ENCODE measurements at places on chromosomes 3 and 15.
A peak's percentile ranks its signal among the peaks of the same experiment; 100 is the strongest.

- DNase-seq, result peak; percentile 22
These were observed 270.8 kb downstream of the UACA start for GRCh38 chr15:70492240-70493177.

- DNase-seq, result peak; percentile 76
These were observed 54.5 kb downstream of the ST3GAL6 start for GRCh38 chr3:98817547-98818041.

DNA sequence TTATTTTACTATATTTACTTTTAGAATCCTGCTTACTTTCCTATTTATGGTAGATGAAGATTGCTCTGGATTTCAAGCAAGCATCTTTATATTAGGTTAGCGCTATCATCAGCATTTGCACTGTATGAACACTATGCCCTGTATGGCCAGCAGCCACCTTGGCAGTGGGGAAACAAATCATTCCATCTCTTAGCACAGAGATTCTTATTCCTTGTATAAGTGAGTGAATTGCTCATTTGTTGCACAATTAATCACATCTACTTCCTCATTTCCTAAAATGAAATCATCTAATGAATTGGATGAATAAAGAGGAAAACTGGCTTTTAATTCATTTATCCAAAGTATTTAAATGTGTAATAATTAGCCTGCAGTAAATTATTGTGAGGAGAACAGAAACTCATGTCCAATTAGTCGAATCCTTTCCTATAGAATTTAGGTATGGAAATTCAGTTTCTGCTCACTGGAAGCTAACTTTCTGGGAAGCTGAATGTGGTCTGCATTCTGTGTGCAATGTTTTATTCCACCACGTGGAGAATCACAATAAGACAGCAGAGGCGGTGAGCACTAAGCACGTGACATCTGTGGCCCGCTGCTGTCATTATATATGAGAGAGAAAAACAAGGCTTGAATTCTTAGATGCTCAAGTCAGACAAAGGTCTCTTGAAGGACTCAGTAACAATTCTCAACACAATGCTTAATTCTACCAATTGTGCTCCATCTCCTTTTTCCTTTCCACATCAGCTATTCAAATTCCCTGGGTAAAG, 93.4 kb downstream of the PEX5L start:
- no peak for DNase-seq

DNA sequence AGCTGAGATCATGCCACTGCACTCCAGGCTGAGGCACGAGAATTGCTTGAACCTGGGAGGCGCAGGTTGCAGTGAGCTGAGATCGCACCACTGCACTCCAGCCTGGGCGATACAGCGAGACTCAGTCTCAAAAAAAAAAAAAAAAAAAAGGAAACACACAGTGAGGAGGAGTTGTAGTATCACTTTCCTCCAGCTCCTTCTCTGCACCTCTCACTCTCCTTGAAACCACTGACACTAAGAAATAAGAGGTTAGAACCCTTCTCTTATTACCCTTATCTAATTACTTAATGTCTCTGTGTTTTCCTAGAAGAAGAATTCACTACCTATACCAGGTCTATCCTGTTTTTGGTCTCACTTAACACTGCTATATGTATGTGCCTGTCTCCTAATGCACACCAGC, 31.7 kb downstream of the RAB27A start:
- no peak for DNase-seq

DNA sequence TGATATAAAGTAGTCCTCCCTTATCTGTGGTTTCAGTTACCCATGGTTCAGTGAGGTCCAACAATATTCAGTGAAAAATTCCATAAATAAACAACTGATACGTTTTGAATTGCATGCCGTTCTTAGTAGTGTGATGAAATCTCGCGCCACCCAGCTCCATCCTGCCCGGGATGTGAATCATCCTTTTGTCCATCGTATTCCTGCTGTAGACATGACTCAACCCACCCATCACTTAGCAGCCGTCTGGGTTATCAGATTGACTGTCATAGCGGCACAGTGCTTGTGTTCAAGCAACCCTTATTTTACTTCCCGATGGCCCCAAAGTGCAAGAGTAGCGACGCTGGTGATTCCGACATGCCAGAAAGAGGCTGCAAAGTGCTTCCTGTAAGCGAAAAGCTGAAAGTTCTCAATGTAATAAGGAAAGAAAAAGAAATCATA, 48.0 kb upstream of the MEX3B start:
- DNase-seq, result no peak

- DNase-seq, result no peak
These were observed 3.2 kb upstream of the PODXL2 start for GRCh38 chr3:127625821-127626220.

DNA sequence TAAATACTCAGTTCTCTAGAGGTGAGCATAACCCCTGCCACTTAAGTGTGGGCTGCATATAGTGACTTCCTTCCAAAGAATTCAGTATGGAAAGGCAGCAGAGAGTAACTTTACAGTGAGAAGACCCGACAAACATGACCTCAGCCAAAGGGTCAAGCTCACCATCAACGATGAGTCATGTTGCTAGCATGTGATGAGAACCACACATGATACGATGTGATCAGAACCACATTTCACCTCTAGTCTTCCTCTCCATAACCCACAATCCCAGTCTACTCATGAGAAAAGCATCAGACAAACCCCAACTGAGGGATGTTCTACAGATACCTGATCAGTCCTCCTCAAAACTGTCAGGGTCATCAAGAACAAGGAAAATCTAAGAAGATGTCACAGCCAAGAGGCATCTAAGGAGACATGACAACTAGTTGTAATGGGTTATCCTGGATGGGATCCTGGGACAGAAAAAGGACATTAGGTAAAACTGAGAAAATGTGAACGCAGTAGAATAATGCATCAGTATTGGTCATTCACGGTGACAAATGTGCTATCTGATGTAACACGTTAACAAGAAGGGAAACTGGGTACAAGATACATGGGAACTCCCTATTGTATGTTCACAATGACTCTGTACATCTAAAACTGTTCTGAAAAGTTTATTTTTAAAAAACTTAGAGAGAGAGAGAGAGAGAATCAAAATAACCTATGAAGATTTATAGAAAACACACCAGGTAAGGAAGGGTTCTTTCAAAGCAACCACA, 28.3 kb downstream of the SEC61A1 start:
- DNase-seq, result no peak
